ENCODE measurements at places on chromosomes 4 and X. TPM values are rescaled to one million over a fixed set of nuclear protein-coding genes. Genes with fewer than 3 reads are reported as not detected.

The RTL3 gene
- not detected for total RNA-seq

The MSX1 gene
- 4.3 TPM for total RNA-seq

- DNase-seq: peak; percentile 44
Observed at GRCh38 chrX:7146703-7147412, 654 bp upstream of the STS start.

- peak; percentile 21 for DNase-seq
Observed at GRCh38 chr4:173652283-173652931, 122.4 kb upstream of the HAND2 start.

- DNase-seq: no peak
Observed at GRCh38 chr4:9952415-9952950, 68.8 kb downstream of the SLC2A9 start.

All from fibroblast of the aortic adventitia (primary cell).